ENCODE measurements at places on chromosomes 3 and 15. TPM values are rescaled to one million over a fixed set of nuclear protein-coding genes. Genes with fewer than 3 reads are reported as not detected.
A peak's percentile ranks its signal among the peaks of the same experiment; 100 is the strongest.

DNA sequence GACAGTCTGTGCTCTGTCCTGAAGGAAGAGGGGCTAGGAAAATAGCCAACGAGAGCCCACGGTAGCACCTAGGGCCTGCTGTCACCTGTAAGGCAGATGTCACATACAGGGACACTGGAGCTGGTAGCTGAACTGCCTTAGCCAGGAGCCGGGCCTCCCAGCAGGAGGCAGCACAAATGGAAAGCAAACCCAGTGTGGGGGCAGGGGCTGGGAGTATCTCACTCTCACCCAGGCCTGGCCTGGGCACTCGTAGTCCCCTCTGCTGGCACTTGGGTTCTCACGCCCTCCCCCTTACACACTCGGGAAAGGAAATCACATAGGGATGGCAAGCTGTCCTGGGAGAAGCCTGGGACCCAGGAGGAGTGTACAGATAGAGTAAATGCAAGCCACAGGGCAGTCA lies 173.1 kb upstream of the CHRNA7 start:
- H3K27me3 ChIP-seq: peaks cover 4% of the 10 kb centered on the region
- H3K36me3 ChIP-seq: no peaks in the 10 kb centered on the region
- no peak for DNase-seq
- H3K4me3 ChIP-seq: no peak overlapping the region

- H3K27me3 ChIP-seq: no peaks in the 10 kb centered on the region
- no peaks in the 10 kb centered on the region for H3K36me3 ChIP-seq
- peak overlapping the region; percentile 96 for H3K27ac ChIP-seq
- peaks cover 48% of the 10 kb centered on the region for H3K4me1 ChIP-seq
- DNase-seq: peak; percentile 56
Observed at GRCh38 chr15:85329561-85330422, 50.6 kb upstream of the AKAP13 start.

GRCh38 chr3:171936191-171936841 lies 93.2 kb downstream of the TMEM212 start:
- peaks cover 11% of the 10 kb centered on the region for H3K27me3 ChIP-seq
- no peaks in the 10 kb centered on the region for H3K36me3 ChIP-seq
- no peak overlapping the region for H3K4me3 ChIP-seq
- peaks cover 13% of the 10 kb centered on the region for H3K4me1 ChIP-seq

- H3K4me1 ChIP-seq: peaks cover 13% of the 10 kb centered on the region
- H3K27me3 ChIP-seq: no peaks in the 10 kb centered on the region
- peaks cover 72% of the 10 kb centered on the region for H3K36me3 ChIP-seq
- H3K4me3 ChIP-seq: no peak overlapping the region
- no peak for DNase-seq
Observed at GRCh38 chr3:14169871-14170270, 8.5 kb downstream of the XPC start.

- H3K27ac ChIP-seq: no peak overlapping the region
- DNase-seq: no peak
- no peaks in the 10 kb centered on the region for H3K27me3 ChIP-seq
- H3K36me3 ChIP-seq: no peaks in the 10 kb centered on the region
- peak overlapping the region; percentile 75 for H3K4me3 ChIP-seq
Observed at GRCh38 chr3:19103510-19103909, 44.8 kb upstream of the KCNH8 start.

- peak overlapping the region; percentile 90 for H3K27ac ChIP-seq
- peaks cover 26% of the 10 kb centered on the region for H3K4me1 ChIP-seq
- H3K27me3 ChIP-seq: no peaks in the 10 kb centered on the region
- peaks cover 23% of the 10 kb centered on the region for H3K36me3 ChIP-seq
- peak overlapping the region; percentile 98 for H3K4me3 ChIP-seq
Observed at GRCh38 chr15:34366271-34367065, 528 bp downstream of the LPCAT4 start.

DNA sequence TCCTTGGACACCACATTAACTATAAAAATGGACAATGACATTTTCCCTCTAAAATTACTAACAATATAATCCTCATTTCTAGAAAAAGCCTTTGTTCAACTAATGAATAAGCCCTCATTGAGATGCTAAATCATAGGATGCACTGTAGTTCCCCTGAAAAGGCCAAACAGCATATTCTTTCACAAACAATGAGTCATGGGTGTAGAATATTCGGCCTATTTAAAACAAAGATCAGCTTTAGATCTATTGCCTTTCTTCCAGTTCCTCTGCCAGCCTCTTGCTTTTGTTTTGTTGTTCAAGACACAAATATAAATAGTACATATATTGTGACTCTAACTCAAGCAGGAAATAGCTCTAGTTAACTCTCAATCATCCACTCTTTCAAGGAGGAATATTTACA lies 82.5 kb downstream of the ADAM10 start:
- peak overlapping the region; percentile 70 for H3K27ac ChIP-seq
- DNase-seq: no peak
- no peak overlapping the region for H3K4me3 ChIP-seq
- peaks cover 55% of the 10 kb centered on the region for H3K36me3 ChIP-seq
- peaks cover 31% of the 10 kb centered on the region for H3K4me1 ChIP-seq
- H3K27me3 ChIP-seq: no peaks in the 10 kb centered on the region

DNA sequence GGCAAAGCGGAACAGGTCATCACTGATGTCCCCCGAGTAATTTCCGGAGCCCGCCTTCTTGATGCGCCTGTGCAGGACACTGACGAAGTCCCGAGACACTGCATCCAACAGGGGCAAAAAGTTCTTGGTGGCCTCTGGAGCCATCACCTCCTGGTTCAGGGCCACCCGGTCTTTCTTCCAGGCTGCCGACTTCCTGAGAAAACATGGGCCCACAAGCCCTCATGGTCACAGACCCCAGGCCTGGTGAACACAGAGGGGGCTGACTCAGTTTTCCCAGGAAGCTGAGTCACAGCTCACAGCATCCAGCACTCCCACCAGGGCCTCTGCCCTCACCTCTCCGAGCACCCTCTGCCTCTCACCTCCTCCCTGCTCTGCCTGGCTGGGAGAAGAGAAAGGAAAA lies 22.4 kb downstream of the CYP11A1 start:
- DNase-seq: no peak
- no peak overlapping the region for H3K27ac ChIP-seq
- H3K4me1 ChIP-seq: peaks cover 4% of the 10 kb centered on the region
- H3K27me3 ChIP-seq: peaks cover 4% of the 10 kb centered on the region
- no peak overlapping the region for H3K4me3 ChIP-seq

DNA sequence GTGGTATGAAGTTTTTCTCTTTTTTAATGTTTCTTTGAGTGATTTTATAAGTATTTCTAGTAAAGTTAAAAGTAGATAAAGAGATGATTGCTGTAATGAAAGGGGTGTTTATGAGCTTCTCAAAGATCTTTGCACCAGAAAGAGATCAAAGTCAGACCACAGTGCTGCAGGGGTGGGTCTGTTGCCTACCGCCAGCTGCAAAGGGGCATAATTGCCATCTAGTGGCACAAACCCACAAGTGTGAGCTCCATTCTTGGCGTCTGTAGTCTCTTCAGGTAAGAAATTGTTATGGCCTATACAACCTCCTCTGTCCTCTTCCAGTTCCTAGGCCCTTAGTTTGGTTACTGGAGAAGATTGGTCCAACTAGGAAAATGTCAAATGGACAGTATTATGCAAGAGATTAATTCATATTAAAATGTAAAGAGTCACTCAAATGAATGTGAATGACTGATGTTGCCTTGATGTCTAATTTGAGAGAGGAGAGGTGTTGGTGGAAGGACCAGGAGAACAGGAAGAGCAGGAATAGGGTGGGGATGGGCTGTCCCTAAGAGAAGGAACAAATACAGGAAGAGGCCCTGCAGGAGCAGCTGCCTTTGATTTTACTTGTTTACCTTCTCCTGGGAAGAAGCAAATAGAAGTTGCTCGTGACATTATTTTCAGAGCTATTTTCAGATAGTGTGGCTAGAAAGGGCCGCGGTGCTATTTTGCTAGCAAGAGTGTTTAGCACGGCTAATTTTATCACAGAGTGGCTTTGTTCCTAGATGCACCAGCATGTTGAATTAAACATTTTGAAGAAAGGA lies 53.0 kb upstream of the GSK3B start:
- no peaks in the 10 kb centered on the region for H3K36me3 ChIP-seq
- peaks cover 10% of the 10 kb centered on the region for H3K4me1 ChIP-seq
- H3K27me3 ChIP-seq: no peaks in the 10 kb centered on the region
- DNase-seq: no peak
- no peak overlapping the region for H3K27ac ChIP-seq

DNA sequence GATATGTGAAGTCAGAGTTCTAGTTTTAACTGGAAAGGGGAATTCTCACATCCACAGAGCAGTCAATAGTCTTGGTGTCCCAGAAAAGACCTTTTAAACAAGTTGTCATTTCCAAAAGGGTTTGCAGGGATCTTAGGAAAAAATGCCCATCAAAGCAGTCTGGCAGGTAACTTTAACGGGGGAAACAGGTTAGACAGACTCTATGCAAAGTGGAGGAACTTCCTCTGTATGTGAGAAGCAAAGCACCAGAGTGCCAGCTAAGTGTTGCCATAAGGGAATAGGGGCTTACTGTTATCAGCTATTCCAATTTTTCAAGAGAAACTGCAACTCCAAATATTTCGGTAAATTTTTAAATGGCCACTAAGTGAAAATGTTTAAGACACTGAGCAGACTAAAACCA lies 307.9 kb upstream of the MDFIC2 start:
- H3K4me3 ChIP-seq: no peak overlapping the region
- H3K27me3 ChIP-seq: peaks cover 3% of the 10 kb centered on the region
- H3K4me1 ChIP-seq: peaks cover 2% of the 10 kb centered on the region
- no peaks in the 10 kb centered on the region for H3K36me3 ChIP-seq
- no peak overlapping the region for H3K27ac ChIP-seq
- DNase-seq: no peak

DNA sequence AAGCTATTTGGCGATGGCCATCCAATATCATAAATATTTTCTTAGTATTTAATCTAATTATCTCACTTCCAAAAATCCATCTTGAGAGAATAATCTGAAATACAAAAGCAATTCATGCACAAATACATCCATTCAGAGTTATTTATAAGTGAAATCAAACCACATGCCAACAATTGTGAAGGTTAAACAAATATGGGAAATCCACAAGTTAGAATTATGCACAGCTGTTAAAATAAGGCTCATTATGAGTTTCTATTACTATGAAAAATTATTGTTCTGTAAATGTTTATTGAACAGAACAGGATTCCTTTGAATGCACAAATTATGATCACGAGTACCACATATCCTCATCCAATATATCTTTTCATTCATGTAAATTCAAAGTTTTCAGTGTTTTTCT lies 267.7 kb downstream of the PLOD2 start:
- no peak overlapping the region for H3K4me3 ChIP-seq
- DNase-seq: no peak
- no peaks in the 10 kb centered on the region for H3K36me3 ChIP-seq
- no peak overlapping the region for H3K27ac ChIP-seq

DNA sequence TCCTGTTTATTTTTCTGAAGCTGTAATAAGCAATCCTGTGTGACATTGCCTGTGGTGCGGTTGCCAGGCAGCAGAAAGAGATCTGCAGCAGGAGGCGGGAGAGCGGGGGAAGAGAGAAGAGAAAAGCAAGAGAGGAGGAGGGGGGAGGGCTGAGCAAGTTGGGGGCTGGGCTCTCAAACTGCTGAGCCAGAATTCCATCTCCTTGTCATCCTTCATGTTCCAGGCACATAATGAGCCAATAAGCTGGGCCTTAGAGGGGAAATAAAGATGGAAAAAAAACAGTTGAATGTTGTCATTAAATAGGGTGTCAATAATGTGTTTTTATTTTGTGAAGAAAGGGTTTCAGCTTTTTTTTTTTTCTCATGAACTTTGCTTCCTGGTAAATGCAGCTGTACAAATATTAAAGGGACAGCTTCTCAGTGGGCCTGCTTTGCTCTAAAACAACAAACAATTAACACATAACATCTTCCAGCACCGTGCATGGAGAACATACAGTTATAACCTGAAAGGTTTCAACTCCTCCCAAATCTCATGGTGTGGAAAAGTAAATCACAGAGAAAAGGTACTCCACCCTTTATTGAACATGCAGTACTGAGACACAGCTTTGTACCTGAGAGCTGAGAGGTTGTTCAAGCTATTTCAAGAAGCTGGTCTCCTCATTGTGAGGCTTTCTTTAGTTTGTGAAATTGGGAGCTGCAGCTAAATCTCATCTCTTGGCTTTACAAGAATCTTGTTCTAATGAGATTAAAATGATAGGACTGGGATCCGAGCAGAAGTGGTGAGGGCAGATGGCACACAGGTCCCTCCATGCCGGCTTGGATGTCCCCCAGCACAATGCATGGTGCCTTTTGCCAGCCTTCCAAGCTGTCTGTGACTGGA lies 451.1 kb upstream of the KCNMB2 start:
- no peak for DNase-seq
- H3K27me3 ChIP-seq: no peaks in the 10 kb centered on the region
- no peak overlapping the region for H3K27ac ChIP-seq
- H3K4me3 ChIP-seq: no peak overlapping the region
- peaks cover 14% of the 10 kb centered on the region for H3K4me1 ChIP-seq

- H3K4me1 ChIP-seq: no peaks in the 10 kb centered on the region
- H3K27me3 ChIP-seq: no peaks in the 10 kb centered on the region
- no peak overlapping the region for H3K4me3 ChIP-seq
- H3K27ac ChIP-seq: no peak overlapping the region
- DNase-seq: no peak
Observed at GRCh38 chr3:129576514-129577352, 29.7 kb downstream of the PLXND1 start.

DNA sequence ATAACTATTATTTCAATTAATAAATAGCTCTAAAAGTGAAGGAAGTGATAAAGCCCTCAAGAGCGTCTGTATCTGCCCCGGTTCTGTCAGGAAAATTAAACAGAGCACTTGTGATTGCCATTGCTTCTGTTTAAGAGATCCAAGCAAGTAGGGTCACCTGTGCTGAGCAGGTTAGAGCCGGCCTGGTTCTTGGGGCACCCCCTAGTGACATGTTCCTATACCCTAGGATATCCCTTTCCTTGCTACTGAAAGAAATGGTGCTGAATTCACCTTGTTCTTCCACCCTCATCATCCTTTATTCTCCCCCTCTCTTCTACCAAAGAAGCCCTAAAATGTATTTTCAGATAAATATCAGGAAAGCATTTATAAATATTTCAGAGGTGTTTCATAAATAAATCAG lies 323.5 kb downstream of the RORA start:
- peaks cover 61% of the 10 kb centered on the region for H3K27me3 ChIP-seq
- peaks cover 21% of the 10 kb centered on the region for H3K4me1 ChIP-seq
- DNase-seq: no peak

Gene FBXW12
- 0.14 TPM for total RNA-seq

Gene RNU6-1
- total RNA-seq: not detected

Gene SST
- not detected for total RNA-seq

Gene SELENOK
- total RNA-seq: 73.0 TPM

Gene IL17RD
- 0.07 TPM for total RNA-seq

Gene DGKG
- 0.05 TPM for total RNA-seq

Gene TUBGCP5
- 22.8 TPM for total RNA-seq
